ENCODE measurements at places on chromosomes 7 and 10.
A peak's percentile ranks its signal among the peaks of the same experiment; 100 is the strongest.

DNA sequence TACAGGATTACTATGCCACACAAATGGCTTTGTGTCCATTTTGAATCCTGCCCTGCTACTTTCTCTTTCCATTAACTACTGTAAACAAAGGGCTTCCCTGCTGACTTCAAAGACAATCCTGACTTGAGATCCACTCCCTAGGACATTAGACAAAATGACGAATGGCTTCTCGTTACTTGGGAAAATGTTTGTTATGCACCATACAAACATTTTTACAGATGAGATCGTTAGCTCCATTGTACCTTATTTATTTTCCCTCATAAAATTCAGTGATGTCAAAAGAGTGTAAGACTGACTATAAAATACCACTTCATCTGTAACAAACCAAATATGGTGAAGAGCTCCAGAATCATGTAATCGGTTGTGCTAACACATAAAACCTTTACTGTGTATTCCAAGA, 121.8 kb downstream of the CD36 start:
- DNase-seq = no peak

DNA sequence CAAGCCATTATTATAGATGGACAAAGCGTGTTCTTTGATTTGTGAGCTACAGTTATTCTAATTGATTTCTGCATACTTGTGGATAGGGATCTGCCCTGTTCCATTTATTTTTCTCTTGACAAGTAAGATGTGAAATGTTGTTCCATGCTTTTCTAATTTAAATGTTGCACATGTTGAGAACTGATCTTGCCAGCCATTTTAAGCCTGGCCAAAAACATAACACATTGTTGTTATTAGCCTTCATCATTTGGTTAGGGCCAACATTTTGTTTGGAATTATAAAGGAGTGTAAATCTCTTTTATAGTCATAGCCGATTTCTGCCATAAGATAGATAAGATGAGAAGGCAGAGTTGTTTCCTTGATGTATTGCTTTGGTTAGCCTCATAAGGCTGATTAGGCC, 117.0 kb downstream of the WNT2 start:
- DNase-seq = no peak

GRCh38 chr10:16690417-16690816, 126.8 kb downstream of the RSU1 start:
- DNase-seq = no peak

GRCh38 chr10:21173802-21174714, 276.9 kb upstream of the NEBL start:
- no peak for DNase-seq

DNA sequence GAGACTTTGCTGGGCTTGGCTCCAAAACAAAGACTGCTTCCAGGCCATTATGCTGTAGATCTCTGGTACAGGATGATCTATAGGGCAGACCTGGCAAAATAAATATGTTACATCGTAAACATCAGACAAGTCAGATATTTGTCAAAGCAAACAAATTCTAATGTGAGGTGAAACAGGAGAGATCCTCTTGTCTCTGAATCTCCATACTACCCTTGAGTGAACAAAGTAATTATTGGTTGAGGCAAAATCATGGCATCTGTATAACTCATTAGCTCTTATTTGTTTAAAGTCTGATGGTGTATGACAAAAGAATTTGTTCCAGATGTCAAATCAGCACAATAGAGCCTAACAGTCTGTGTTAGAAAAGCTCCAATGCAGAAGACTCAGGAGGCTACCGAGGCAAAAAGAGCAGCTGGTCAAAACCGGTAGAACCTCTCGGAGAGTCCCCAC, 1291.5 kb downstream of the TYW1 start:
- no peak for DNase-seq

DNA sequence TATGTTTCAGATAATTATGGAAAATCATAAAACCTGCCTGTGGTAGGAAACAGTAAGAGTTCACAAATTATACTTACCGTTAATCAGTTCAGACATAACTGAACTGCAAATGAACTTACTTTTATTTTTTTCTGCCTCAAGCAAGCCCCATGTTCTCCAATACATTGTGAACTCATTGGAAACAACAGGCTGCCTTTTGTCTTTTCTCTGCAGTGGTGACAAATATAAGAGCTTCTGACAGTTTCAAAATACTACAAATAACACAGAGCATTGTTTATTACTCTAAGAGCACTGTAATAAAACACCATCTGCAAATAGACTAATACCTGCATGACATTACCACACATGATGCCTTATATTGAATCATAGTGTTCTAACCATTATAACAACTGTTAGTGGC, 94.0 kb upstream of the CDCA7L start:
- no peak for DNase-seq

- no peak for DNase-seq
These were observed 57.1 kb downstream of the SLIT1 start for GRCh38 chr10:97128516-97129154.

DNA sequence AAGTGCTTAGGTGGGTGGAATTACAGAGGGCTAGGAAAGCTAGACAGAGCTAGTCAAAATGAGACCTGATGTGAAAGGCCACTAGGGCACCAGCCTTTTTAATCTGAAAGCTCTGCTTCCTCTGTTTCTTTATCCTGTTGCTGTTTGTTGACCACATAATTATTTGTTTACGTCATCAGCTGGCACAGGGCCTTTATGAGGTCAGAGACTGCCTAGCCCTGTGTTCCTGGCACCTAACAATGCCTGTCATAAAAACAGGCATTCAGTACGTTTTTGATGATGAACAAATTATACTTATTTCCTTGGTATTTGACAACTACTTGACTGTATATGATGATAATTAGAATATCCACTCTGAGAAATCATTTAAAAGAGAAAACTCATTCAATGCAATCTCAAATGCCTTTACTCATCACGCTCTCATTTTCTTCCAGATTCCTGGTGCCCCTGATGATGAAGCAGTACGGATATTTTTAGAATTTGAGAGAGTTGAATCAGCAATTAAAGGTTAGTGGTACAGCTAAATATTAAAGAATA, 26.0 kb downstream of the RBM17 start:
- peak; percentile 22 for DNase-seq

DNA sequence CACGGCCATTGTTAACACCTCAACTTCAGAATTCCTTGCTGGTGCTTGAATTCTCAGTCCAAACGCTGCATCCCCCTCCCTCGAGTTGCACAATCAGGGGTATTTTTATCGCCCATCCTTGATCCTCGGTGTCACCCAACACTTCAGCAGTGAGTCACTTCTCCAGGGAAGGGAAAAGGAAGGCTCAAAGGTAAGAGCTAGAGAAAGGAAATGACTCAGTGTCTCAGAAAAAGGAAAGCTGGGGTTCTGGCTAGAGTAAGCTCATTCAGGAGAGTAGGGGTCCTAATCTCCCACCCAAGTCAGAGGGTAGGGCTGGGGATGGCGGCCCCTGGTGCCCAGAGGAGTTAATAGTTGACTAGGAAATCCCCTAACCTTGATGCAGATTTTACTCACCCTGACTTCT, 39.8 kb upstream of the TRIM8 start:
- peak; percentile 45 for DNase-seq

GRCh38 chr7:116122972-116123595, 87.3 kb upstream of the TES start:
- peak; percentile 56 for DNase-seq

DNA sequence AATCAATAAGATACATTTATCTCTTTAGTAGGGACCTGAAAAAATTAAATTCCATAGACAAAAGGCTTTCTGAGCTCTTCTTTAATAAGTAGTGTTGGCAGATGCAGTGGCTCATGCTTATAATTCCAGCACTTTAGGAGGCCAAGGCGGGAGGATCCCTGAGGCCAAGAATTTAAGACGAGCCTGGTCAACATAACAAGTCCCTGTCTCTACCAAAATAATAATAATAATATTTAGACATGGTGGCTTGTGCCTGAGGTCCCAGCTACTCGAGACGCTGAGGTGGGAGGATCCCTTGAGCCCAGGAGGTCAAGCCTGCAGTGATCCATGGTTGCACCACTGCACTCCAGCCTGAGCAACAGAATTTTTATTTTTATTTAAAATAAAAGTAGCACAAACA, 280.8 kb downstream of the ADK start:
- DNase-seq = no peak

DNA sequence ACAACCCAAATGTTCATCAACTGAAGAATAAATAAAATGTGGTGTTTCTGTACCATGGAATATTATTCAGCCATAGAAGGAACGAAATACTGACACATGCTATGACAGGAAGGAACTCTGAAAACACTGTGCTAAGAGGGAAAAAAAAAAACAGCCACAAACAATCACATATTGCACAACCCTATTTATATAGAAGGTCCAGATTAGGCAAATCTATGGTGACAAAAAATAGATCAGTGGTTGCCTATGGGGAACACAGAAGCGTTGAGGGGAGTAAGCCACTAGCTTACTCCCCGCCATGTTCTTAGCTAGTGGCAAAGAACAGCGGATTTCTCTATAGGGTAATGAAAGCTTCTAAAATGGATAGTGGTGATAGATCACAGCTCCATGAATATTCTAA, 198.4 kb downstream of the TPST1 start:
- DNase-seq = no peak

GRCh38 chr7:437329-438251, 82.1 kb downstream of the PDGFA start:
- DNase-seq = no peak

GRCh38 chr7:102068846-102069245, 217.8 kb upstream of the SH2B2 start:
- DNase-seq = no peak

DNA sequence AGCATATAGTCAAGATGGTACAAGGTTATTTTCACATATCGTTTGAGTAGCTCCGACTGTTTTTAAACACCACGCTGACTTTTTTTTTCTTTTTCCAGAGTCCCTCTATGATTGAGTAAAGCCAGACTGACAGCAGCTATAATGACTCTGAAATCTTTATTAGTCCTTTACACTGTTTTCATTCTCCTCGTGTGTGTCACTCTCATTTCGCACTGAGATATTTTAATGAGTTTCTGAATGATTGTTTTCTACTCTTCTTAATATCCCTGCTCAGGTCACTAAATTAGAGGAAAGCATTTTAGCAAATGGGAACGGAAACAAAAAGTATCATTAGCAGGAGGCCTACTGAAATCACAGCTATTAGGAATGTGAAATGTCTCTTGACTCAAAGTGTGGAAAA, 162.3 kb upstream of the MTPN start:
- no peak for DNase-seq

DNA sequence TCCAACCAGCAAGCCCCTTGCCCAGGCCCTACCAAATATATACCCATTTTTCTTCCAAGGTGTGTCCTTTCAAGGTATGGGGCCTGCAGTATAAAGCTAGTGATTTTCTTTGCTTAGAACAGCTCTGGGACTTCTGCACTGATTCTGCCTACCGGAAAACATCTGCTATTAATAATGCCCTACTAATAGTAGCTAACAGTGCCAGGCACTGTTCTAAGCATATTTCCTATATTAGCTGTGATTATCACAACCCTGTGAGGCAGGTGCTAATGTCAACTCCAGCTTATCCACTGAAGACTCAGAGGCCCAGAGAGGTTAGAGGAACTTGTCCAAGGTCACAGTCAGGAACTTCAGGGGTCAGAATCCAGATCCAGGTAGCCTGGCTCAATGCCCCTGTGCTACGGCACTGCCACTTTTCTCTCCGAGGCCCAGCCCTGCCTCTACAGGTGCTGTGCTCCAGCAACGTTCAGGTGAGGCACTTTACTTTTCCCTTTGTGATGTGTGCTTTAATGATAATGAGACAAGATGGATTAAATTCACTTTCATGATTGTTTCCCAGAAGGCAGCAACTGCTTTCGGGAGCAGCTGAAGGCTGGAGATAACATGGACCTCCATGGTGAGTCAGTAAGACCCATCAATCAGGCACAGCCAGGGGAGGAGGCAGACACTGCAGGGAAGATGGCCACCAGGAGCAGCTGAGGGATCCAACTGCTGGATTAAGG, 26.7 kb downstream of the TAS2R41 start:
- no peak for DNase-seq

DNA sequence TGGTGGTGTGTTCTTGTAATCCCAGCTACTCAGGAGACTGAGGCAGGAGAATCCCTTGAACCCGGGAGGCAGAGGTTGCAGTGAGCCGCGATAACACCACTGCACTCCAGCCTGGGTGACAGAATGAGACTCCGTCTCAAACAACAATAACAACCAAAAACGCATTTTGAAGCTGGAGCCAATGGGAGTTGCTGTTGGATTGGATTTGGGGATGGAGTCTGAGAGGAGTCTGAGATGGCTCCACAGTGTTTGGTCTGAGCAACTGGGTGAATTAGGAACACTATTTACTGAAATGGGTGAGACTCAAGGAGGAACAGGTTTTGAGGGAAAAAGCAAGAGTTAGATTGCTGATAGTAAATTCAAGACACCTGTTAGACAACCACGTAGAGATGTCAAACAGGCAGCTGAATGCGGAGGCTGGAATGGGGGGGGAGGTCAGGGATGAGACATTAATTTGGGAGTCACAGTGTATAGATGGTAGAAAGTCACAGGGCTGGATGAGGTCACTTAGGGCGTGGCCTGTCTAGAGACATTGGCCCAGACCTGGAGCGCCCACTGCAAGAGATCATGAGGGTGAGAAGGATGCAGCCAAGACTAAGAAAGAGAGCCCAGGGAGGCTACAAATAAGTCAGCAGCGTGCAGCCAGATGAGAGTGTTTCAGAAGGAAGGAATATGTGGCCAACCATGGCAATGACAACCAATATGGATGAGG, 56.4 kb downstream of the CYCS start:
- DNase-seq = no peak

DNA sequence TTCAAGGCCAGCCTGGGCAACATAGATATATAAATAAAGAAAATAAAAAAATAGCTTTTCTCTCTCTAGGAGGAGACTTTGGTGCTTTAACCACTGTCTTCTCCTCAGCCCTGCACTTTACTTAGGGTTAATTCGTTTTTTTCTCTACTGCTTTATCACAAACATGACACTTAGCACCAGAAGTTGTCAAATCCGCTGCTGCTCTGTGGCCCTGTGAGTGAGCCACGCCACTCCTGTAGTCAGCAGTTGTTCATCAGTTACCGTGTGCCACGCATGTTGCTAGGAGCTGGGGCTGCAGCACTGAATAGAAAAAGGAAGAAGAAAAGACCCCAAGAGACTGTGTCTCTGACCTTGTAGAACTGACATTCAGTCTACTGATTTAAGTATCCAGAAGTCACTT, 232.6 kb downstream of the CELF2 start:
- DNase-seq = no peak

DNA sequence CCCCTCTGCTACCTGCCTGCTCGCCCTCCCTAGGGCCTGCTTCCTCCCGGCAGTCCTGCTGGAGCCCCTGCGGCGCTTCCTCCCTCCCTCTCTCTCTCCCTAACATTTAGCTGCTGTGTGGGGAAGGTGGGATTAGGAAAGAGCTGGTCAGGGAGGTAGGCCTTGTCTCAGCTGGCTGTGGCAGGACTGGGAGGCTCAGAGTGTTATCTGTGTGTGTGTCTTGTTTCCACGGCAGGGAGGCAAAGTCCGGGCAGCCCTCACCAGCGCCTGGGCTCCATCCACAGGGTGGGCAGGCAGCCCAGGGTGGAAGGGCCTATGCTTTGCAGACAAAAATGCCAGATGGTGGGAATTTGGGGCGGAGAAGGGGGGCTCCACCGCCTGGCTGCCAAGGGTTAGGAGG, 105.7 kb downstream of the RPS24 start:
- no peak for DNase-seq

Measured in SW 1271 (cell line).